Activated CD4-positive, alpha-beta T cell treated with anti-CD3 and anti-CD28 coated beads for 1 hour (primary cell): ENCODE measurements at places on chromosomes 7 and 10.

GRCh38 chr10:114233482-114233881 lies 5.6 kb upstream of the VWA2 start:
- no peak for DNase-seq

- no peak for DNase-seq
These were observed 90.0 kb downstream of the PROSER2 start for GRCh38 chr10:11913079-11913641.

DNA sequence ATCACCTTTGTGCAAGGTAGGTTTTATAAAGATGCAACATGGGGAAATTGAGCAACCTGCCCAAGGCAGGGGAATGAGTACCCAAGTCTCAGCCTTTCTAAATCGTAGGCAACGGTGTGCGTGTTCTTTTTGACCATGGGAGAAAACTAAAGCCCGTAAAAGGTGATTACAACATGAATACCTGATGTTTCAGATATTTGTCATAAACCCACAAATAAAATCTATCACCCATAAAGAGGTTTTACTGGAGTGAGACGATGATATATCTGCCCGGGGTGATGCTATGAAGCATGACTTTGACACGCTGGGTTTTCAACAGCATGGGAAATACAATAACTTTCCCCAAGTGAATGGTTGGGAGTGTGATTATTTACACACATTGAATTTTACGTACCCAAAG lies 406.3 kb upstream of the KLF6 start:
- no peak for DNase-seq

DNA sequence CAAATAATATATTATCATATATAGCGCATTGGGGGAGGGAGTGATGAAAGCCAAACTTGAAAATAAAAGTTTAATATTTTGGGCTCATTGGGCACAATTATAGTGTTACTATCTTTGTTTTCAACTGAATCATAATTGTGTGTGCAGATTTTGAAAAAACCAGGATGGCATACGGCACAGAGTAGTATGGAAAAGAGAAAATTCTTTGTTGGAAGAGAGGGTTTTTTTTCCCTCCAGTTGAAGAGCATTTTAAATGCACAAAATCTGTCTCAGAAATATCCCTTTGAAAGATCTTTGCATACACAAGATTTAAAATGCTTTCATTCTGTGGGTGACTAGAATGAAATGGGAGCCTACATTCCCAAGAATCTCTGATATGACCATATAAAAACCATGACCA lies 269.6 kb downstream of the EXOC4 start:
- DNase-seq, result no peak

DNA sequence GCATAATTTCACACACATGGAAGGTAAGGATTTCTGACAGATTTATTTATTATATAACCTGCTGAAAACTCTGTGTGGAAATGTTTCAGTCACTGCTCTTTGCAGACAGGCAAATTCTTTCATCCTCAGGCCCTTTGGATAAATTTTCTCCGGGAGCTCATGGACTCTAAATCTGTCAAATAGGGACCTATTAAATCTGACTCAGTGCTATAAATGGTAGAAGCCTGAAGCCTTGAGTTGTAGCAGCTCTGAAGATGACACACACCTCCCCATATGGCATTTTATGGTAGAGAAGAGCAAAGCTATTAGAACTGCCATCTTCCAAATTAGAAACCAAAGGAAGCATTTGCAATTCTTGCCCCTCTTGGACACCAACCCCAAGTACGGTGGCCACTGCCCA lies 808.7 kb downstream of the XPNPEP1 start:
- no peak for DNase-seq

DNA sequence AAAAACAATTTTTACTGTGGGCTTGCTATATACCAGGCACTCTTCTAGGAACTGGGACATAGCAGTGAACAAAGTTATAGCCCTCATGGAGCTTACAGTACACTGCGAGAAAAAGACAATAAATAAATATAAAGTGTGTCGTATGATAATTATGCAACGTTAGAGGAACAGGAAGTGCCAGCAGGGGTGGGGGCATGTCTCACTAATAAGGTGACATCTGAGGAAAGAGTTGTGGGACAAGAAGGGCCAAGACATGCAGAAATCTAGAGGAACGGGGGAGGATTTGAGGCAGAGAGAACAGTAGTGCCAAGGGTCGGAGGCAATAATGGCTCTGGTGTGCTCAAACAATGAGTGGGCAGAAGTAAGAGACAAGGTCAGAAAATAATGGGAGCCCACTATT lies 52.8 kb downstream of the LMBR1 start:
- no peak for DNase-seq

DNA sequence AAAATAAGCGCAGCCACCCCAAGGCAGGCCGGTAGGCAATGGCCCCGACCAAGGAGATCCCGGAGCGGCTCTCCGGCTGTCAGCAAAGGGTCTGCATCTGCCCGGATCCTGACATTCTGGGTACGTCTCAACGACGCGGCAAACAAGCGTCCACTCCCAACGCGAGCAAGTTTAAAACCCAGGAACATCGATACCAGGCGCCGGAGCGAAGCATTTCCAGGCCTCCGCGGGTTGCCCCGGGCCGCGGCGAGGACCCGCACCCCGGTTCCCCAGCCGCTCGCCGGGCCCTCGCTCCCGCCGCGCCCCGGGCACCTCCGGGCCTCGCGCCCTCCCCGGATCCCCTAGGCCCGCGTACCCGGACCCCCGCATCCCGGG lies 453 bp downstream of the URGCP start:
- peak; percentile 9 for DNase-seq
